ENCODE measurements at places on chromosomes 5 and 9.

- no peak for DNase-seq
Measured at GRCh38 chr9:82337351-82337750, 348.8 kb downstream of the SPATA31D1 start.

DNA sequence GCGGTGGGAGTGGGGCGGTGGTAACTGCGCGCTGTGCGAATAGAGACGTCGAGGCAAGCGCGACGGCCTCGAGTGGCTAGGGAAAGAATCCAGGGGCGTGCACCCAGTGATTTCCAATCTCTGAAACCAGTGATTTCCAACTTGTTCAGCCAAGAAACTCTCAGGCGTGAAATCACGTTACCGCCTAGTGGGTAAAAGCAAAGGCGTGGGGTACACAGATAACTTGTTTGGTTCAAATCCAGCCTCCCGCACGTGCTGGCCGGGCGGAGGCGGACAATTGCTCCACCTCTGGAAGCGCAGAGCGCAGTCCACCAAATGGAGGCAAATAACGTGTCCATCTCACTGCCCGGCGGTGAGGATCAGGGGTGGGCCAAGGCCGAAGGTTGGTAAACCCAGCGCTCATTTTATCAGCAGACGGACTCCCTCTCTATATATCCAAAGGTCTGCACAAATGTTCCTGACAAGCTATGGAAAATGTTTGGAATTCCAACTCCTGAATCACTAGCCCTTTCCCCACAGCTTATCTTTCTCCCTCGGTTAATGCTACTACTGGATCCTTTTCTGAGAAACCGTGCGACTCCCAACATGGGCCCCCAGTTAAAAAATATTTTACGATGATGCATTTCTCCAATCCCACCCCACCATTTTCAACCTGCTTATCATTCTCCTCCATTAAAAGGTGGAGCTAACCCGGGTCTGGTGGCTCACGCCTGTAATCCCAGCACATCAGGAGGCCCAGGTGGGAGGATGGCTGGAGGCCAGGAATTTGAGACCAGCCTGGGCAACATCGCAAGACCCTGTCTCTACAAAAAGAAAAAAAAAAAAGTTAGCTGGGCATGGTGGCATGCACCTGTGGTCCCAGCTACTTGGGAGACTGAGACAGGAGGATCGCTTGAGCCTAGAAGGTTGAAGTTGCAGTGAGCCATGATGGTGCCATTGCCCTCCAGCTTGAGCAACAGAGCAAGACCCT, 950 bp upstream of the FNBP1 start:
- DNase-seq: no peak

DNA sequence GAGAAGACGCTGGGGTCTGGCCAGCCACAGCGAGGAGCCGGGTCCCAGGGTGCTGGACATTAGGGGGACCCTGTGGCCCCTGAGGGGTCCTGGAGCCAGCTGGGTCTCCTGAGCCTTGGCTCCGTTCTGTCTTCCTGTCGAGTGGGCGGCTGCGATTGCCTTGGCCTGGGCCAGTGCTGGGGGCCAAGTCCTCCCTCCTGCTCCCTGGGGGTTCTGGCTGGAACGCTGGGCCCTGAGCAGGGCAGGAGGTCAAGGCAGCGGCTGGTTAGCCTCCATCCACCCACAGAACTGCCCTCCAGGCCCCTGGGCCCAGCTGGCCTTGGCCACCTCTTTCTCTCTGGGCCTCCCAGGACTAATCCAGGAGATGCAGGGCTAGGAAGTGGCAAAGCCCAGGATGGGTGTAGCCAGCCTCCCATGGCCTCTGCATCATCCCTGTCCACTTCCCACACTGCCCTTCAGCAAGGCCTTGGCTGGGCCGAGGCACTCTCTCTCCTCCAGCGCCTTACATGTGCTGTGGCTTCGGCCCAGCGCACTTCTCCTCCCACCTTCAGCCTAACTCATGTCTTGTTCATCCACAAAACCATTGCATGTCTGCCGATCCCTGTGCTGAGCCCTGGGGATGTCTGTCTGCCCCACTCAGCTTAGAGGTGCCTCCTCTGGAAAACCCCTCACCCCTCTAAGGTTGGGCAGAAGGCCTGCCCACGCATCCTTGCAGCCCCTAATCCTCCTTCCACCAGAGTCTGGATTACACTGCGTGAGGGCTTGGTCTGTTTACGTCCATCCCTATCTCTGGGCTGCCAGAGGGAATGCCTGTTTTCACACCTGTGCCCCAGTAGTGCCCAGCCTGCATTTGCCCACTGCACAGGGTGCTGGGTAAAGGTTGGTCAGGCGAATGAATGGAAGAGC, 5.0 kb downstream of the LAMC3 start:
- DNase-seq: no peak

DNA sequence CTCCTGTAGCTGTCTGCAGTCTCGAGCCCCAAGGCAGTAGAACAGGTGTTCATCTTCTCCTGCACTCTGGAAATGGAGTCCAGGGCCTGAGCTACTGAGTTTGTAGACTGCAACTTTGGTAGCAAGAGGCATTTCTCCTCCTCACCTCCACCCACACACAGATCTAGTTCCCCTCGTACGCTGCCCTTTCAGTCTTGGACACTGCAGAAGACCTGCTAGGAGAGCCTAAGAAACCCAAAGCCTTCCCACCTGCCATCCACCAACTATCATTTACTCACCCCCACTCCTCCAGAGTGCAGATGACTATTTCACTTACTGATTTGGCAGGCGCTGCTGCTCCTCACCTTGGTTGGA, 59.0 kb downstream of the KCNIP1 start:
- no peak for DNase-seq

DNA sequence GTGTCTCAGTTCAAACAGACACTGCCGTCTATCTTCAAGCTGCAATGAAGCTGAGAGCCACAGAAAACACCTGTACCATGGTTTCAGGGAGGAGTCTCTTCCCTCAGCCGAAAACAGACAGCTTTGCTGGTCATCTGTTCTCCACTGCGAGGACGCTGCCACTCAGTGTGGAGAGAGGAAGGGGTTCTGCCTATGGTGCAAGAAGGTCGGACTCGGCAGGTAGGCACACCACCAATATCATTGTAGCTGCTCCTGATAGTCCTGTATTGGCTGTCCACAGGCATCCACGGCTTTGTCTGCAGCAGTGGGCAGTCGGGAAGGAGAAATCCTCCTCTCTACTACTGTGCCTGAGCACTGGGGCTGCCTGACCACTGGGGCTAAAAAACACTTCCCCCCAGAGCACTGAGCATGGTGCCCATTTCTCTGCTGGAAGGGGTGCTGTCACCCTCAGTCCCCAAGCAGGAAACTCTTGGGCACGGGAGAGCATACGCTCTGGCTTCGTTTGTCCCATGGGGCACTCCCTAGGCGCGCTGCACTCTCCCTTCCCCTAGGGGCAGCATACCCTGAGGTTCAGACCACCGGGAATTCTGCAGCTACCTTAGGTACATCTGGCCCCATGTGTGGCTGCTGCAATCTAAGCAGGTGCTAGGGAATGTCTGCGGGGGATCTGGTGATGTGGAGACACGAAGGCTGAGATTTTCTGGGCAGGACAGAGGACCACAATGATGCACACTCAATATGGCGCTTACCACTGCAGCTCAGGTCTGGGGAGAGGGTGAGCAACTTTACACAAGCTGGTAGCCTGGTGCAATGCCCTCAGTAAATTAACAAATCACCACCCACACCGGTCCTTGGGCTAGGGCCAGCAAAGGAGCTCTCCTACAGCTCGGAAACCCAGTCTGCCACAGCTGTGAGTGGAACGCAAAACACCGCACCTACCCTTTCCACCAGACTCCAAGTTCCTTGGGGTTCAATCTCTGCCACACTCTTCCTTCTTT, 880.9 kb upstream of the SEMA6A start:
- DNase-seq: no peak

DNA sequence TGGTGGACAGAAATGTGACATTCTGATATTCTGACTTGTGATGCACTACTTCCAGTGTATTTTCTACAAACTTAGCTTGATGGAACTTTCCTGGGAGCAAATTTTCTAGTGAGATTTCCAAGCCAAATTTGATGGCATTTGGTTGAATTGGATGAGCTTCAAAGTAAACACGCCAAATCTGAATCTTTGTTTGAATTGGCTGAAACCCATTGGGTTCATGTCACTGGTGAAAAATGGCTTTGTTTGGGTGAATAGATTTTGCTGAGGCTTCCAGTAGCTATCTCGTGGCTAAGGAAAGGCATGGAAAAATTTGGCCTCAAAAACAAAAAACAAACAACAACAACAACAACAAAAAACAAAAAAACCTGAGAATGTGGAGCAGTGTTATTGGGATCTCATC, 271.1 kb upstream of the RPS23 start:
- no peak for DNase-seq

- no peak for DNase-seq
Measured at GRCh38 chr5:151703227-151703626, 16.5 kb upstream of the SPARC start.

DNA sequence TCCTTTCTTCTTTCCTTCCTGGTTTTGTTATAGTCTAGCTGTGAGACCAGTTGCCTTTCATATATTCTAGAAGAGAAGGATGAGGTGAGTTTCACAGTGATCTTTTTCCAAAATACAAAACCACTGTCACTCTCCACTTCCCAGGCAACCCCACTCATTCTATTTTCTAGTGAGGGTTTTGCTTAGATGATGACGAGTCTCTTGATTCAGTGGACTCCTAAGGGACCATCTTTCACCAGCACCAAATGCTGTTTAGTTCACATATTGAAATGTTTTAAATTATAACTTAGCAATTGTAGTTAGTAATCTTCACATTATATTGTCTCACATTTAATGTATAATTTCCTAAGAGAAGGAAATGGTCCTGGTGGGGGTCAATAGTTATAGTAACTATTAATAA, 25.2 kb downstream of the PIK3R1 start:
- no peak for DNase-seq

- no peak for DNase-seq
Measured at GRCh38 chr5:43693411-43693810, 90.4 kb downstream of the NNT start.

- peak; percentile 93 for DNase-seq
Measured at GRCh38 chr5:10635257-10635866, 71.5 kb downstream of the ANKRD33B start.

- DNase-seq: no peak
Measured at GRCh38 chr5:142326480-142326938, 1.7 kb upstream of the SPRY4 start.

- no peak for DNase-seq
Measured at GRCh38 chr9:72826996-72827949, 125.6 kb downstream of the ALDH1A1 start.

DNA sequence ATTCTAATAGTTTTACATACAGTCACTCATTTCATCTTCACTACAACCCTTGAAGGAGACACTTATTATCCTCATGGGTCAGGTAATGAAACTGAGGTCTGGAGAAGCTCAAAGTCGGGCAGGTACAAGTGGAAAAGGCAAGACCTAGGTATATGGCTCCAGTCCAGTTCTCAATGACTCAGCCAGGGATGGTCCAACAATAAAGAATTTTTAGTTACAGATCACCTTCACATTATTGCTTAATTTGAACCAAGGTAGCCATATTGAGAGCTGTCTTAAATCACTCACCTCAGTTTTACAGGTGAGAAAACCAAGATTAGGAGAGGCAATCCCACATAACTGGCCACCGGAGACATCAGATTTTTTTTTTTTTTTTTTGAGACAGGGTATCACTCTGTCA, 55.4 kb downstream of the PTPN3 start:
- DNase-seq: no peak

- DNase-seq: no peak
Measured at GRCh38 chr5:122322801-122323548, 10.9 kb downstream of the SNCAIP start.

DNA sequence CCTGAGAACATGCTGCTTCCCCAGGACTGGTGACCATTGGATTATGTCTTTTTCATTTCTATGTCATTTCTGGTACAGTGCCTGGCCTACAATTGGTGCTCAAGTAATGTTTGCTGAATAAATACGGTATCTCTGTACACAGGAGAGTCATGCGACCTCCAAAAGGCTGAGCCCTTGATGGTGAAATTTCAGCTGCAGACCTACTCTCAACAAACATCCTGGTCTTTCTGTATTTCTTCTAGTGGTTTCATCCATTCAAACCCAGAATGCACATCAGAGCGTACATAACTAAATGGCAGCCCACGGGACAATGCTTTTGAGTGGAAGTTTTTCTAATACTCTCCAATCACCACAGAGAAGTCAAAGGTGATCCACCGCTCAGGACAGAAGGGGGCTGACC, 62.6 kb upstream of the RPS23 start:
- DNase-seq: no peak

GRCh38 chr5:74468421-74468820, 172.1 kb downstream of the ENC1 start:
- no peak for DNase-seq

GRCh38 chr5:132019857-132020555, 8.5 kb upstream of the ACSL6 start:
- DNase-seq: peak; percentile 92

- DNase-seq: no peak
Measured at GRCh38 chr5:117691081-117691870, 1116.7 kb upstream of the SEMA6A start.

Data from activated CD4-positive, alpha-beta T cell treated with anti-CD3 and anti-CD28 coated beads, Interleukin-2, Interleukin-6, amounts not matched to agents 100 ng/mL and 50 ng/mL, durations not matched to agents 16 hours and 8 hours (primary cell).